ENCODE measurements at places on chromosomes 3 and 15.

- DNase-seq, result no peak
Observed at GRCh38 chr15:96392380-96393208, 62.1 kb downstream of the NR2F2 start.

DNA sequence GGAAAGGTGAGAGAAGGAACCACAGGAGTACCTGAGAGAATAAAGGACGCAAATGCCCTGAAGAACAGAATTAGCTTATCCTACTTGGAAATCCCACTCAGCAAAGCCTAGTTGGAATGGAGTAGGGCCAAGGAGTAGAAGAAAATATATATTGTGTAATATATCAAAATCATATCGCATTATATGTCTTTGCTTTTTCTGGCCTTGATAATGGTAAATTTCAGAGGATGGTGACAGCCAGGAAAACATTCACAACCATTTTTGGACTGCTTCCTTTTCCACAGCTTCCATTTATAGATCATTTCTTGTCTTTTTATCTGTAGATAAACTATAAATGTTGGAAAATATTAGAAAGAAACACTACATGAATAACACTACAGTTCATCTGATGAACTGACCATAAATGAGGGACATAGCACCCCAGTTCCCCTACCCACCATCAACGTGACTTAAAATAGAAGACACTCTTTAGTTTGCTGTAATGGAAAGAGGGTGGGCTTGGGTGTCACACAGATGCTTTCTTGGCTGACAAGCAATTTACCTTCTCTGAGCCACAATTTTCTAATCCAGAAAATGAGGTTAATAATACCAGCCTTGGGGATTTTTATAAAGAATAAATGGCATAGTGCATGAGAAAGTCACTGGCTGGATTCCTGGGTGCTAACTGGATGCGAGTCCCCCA, 569.6 kb downstream of the NTRK3 start:
- DNase-seq, result no peak

- DNase-seq, result no peak
Observed at GRCh38 chr3:110165370-110165743, 828.0 kb upstream of the DPPA4 start.

DNA sequence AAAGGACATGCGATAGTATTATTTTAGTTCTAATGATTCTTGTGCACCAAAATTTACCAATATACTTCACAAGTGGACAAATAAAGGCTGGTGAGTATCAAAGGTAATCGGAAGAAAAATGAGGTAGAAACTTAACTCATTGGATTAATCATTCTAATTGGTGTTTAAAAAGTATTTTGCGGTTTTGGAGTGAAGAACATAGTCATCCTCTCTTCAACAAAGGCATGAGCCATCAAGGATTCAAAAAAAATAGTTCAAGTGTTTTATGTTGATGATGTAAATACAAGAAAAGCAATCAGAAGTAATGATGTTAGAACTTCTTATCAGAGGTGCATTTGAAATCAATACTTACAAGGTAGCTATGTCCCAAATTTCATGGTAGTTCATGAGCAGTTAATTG, 221.5 kb downstream of the P3H2 start:
- no peak for DNase-seq

DNA sequence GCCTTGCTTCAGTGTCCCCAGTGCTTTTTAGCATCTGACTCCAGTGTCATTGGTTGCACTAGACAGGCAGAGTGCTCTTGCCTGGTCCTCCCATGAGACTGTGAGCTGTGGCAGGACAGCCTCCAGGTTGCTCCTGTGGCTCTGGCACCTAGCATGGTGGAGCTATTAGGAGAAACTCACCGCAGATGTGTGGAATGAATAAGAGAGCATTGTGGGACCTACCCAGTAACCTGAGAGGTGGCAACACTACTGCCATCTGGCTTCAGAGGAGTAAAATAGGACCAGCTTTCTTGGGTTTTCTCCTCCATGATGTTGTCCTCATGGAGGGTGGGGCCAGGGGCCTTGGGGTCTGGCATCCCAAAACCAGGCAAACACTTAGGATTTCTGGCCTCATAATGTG, 183.6 kb downstream of the EPHB1 start:
- DNase-seq, result peak; percentile 15

DNA sequence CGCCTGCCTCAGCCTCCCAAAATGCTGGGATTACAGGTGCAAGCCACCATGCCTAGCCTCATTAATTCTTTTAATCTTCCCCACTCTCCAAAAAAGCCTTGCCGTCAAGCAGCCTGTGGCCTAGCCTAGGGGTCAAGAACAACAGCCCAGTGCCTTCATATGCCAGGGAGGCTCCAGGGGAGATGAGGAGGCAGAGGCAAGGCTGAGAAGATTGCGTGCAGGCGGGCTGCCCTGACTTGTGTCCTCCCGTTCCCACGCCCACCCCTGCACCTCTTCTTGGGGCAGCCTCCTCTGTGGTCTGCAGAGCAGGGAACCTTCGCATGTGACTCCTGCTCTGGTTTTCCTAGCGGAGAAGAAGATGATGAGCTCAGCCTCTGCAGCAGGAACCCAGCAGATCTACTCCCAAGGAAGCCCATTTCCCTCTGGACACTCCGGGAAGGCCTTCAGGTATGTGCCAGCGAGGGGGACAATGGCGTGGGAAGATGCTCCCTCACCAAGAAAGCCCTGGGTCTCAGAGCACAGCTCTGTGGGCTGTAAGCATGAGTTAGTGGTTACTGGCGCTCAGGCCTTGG, 118.5 kb upstream of the ABHD17C start:
- no peak for DNase-seq

DNA sequence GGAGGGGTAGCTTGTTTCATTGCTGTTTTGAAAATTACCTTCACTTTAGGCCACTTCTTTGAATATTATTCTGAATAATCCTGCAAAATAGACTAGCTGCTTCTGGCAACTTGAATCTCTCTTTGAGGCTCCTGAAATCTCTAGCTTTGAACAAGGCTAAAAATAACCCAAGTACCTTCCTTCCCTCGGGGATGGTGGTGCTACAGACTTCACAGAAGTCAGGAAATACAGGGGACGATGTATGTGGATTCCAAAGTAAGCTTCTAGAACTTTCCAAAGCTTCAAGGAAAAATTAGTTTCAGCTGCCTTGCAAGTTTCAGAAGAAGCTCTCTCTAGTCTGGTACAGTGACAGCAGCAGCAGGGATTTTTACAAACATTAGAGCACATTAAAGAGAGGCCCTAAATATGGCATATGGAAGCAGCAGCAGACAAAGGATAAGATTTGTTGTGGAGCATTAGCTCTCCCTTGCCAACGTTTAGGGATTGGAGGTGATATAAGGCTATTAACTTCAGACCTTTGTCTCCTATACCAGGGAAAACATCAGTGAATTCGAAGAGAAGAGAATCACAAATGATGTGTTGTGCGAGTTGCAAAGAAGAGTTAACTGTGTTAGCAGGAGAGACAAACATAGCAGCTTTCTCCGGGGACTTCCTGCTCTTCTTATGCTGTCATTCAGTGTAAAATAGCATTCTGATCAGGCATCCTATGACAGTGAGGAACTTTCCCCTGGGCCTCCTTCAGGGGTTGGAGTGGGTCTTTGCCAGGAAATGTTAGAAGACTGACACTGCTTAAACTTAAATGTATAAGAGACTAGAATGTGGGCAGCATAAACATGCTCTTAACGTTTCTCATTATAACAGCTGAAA, 783.0 kb upstream of the ARPP21 start:
- DNase-seq, result no peak

- DNase-seq, result no peak
Observed at GRCh38 chr3:43882976-43883680, 192.4 kb downstream of the ABHD5 start.

- no peak for DNase-seq
Observed at GRCh38 chr3:31094048-31094447, 199.6 kb upstream of the GADL1 start.

GRCh38 chr15:92146511-92147150, 247.1 kb upstream of the ST8SIA2 start:
- no peak for DNase-seq

DNA sequence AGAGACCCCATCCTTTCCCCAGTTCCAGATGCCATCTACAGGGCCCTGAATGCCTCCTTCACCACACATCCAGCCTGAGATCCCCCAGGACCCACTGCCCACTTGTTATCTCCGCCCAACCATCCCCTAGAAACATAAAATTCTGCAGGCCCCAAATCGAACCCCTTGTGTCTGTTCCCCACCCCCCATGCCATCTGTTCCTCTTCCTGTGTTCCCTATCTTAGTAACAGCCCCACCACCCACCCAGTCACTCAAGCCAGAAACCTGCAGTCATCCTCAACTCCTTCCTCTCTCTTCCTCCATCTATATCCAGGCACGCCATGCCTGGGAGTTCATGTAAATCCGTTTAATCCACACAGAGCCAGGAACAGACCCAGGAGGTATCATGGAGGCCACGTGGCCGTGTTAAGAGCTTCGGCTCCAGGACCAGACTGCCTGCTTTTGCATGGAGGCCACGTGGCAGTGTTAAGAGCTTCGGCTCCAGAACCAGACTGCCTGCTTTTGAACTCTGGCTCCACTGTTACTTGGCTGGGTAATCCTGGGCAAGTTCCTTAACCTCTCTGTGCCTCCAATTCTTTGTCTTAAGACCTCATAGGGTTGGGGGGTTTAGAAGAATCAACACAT, 4.8 kb downstream of the CSRNP1 start:
- DNase-seq, result no peak

DNA sequence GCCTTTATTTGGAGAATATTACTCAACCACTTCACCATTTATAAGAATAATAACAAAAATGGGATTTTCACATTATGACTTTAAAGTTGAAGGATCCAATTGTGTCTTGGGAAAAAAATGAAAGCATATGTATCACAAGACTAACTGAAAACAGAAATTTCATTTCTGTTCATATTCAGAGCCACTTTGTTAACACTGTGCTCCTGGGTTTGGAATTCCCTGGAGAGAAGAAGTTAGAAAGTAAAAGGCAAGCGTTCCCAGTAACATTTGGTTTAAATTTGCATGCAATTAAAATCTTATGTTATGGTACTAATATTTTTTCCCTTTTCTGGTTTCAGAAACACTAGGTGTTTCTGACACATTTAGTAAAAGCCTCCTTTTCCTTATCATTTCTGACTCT, 230.8 kb downstream of the RBMS3 start:
- DNase-seq, result no peak
